Tongue (tissue), 3 donors: ENCODE measurements at places on chromosomes 6 and 20.

GRCh38 chr6:1382883-1383728 lies 6.3 kb upstream of the FOXF2 start:
- DNase-seq, result peak; percentile 34

- no peak for DNase-seq
These were observed 129.7 kb upstream of the SLC22A16 start for GRCh38 chr6:110606151-110606550.

DNA sequence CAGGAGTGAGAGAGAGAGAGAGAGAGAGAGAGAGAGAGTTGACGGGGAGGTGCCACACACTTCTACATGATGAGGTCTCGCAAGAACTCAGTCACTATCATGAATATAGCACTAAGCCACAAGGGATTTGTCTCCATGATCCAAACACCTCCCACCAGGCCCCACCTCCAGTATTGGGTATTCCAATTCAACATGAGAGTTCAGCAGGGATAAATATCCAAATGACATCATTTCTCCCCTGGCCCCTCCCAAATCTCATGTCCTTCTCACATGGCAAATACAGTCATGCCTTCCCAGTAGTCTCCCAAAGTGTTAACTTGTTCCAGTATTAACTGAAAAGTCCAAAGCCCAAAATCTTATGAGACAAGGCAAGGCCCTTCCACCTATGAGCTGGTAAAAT lies 330.7 kb downstream of the CDH26 start:
- no peak for DNase-seq

DNA sequence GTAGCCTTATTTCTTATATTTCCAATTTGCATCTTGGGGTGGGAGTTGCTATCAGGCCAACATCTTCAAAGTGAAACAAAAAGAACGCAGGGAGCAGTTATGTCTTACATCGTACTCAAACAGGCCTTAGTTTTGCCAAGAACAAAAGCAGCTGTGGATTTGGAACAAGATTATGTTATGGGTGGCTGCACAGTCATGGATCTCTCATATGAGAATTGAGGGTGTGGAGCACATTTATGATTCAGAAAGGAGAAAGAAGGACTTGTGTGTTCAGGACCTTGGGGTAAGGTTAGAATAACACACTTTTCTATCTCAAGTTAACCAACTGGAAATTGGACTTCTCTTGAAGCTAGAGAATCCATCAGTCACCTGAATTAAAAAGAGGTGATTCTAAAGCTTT lies 259.9 kb downstream of the FOXA2 start:
- no peak for DNase-seq

- no peak for DNase-seq
These were observed 412.7 kb downstream of the GRIK2 start for GRCh38 chr6:101806241-101806640.

DNA sequence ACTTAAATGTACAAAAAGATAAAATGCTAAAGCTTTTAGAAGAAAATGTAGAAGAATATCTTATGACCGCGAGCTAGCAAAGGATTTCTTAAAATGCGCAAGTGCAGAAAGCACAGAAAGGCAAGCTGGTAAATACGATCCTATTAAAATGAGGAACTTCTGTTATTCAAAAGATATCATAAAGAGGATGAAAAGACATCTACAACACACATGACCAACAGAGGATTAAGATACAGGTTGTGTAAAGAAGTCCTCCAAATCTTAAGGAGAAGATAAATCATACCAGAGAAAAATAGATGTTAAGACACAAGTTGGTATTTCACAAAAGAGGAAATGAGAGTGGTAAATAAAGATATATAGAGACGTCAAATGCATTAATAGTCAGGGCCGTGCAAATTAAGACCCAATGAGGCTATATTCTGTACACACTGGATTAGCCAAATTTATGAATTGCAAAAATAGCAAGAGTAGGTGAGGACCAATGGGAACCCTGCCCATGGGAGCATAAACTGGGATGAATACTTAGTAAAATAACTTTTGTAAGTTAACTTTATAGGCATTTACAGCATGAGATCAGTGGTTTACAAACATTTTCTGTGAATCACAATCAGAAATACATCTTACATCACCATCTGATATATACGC lies 23.0 kb downstream of the APCDD1L start:
- DNase-seq, result no peak

DNA sequence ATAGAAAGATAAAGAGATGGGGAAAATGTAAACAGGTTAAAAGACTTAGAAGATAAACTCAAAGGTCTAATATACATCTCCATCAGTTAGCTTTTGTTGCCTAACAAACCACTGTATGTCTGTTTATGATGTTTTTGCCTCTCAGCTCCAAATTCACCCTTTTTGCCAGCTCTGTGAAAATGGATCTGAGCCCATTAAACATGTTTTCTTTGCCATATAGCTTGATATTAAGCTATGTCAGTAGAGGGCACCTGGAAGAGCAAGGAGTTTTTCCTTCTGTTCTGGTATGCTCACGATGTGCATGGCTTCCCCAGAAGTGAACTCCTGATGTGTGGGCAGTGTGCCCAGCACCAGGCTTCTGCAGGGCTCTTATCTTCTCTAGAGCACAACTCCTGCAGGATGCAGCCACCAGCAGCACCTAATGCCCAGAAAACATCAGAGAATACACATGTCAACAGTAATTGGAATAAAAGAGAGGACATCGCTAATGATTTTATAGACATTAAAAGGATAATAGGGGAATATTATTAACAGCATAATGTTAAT lies 14.6 kb upstream of the SNX9 start:
- no peak for DNase-seq

GRCh38 chr6:89927791-89928550 lies 33.7 kb downstream of the GJA10 start:
- DNase-seq, result no peak

GRCh38 chr20:52896348-52896747 lies 75.8 kb upstream of the TSHZ2 start:
- DNase-seq, result no peak

- no peak for DNase-seq
These were observed 72.6 kb downstream of the SHPRH start for GRCh38 chr6:145891565-145891964.

DNA sequence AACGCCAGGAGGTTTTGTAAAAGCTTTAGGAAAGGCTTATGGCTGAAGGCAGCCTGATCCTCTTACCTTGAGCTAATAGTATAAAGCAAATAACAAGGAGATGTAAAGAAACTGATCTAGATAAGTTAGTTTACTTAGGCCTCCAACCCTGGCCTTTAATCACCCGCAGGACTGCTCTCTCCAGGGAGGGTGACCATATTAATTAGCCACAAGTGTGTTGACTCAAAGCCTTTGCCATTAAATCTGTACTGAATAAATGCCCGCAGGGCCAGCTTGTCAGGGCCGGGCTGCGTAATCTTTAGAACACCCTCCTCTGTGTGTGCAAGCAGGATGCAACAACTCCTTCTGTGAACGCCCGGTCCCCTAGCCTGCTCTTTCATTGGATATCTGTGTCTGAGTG lies 6.1 kb upstream of the PRSS16 start:
- DNase-seq, result no peak

DNA sequence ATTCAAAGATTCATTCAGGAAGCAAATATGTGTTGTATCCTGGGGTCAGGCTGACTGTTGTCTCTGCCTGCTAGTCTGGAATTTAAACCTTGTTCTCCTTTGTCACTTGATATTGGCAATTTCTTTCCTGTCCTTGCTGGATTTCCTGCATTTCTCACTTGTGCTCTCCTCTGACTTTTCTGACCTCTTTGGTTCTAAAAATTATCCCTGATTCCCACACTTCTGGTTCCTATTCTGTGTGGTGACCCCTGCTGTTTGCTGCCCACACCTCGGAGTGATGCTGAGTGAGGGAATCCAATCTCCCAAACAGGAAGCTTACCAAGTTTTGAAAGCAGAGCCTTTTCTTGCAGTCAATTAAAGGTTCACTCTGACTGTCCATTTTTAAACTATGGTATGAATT lies 345.3 kb downstream of the CDKAL1 start:
- DNase-seq, result peak; percentile 11

DNA sequence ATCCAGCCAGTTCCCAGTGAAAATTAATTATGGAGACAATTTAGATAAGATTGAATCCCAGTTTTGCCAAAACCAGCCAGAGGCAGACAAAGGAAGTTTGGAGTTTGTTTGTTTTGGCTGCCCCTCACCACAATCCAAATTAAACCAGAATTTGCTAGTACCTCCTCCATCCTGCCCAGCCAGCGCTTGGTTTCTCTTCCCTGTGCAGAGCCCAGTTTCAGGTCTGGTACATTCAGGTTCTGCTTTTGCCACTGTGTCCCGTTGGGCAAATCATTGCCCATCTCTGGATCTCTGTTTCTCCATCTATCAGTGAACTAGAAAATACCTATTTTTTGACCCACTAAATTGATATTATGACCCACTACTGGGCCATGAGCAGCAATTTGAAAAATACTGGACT lies 26.4 kb downstream of the FOXP4 start:
- DNase-seq, result no peak

- no peak for DNase-seq
These were observed 43.9 kb downstream of the PIGU start for GRCh38 chr20:34632870-34633452.

GRCh38 chr20:25125636-25126035 lies 43.7 kb upstream of the VSX1 start:
- DNase-seq, result no peak

- DNase-seq, result no peak
These were observed 116.5 kb downstream of the CLIC5 start for GRCh38 chr6:45898941-45899682.

GRCh38 chr20:4726710-4727397 lies 5.1 kb downstream of the PRND start:
- peak; percentile 47 for DNase-seq
